Heart left ventricle (tissue), 16 donors: ENCODE measurements at places on chromosomes 5 and 9. TPM values are rescaled to one million over a fixed set of nuclear protein-coding genes. Genes with fewer than 3 reads are reported as not detected.

DNA sequence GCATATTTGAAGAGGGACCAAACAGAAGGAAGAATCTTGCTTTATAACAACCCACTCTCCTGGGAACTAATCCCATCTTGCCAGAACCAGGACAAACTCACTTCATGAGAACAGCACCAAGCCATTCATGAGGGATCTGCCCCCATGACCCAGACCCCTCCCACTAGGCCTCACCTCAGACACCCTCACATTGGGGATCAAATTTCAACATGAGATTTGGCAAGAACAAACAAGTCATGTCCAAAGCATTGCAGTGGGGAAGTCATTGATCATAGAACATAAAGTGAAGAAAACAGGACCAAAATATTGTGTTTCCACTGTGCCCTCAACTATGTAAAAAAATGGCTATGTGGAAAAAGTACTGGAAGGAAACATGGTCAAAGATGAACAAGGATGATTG lies 43.9 kb downstream of the MAP1B start:
- H3K27me3 ChIP-seq = no peaks in the 10 kb centered on the region
- H3K4me1 ChIP-seq = peaks cover 30% of the 10 kb centered on the region
- no peak overlapping the region for H3K27ac ChIP-seq
- no peak overlapping the region for H3K4me3 ChIP-seq
- no peak for DNase-seq

DNA sequence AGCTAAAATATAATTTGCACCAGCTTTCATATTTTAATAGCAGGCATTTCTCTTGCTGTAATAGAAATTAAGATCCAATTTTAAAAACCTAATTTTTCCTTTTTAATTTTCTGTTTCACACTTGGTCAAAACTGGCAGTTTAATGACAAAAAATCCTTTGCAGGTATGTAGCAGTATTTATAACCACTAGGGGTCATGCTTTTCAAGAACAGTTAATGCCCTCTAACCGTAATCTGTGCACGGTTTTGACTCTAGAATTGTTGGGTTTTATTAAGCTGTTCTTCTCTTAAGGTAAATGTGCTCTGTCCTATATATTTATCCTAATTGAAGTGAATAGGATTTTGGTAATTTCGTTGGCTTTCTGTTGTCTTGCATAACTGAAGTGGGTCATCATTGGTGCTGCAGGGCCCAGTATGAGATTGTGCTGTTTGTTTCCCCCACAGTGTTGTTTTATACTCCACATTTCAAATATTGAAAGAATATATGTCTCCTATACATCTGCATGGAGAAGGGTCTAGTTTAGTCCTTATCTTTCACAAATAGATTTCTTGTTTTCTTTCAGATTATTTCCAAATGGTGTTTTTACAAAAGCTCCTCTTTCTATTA lies 107.4 kb downstream of the SCAMP1 start:
- DNase-seq = no peak
- H3K36me3 ChIP-seq = no peaks in the 10 kb centered on the region
- H3K27ac ChIP-seq = no peak overlapping the region
- no peaks in the 10 kb centered on the region for H3K27me3 ChIP-seq
- no peaks in the 10 kb centered on the region for H3K4me1 ChIP-seq

DNA sequence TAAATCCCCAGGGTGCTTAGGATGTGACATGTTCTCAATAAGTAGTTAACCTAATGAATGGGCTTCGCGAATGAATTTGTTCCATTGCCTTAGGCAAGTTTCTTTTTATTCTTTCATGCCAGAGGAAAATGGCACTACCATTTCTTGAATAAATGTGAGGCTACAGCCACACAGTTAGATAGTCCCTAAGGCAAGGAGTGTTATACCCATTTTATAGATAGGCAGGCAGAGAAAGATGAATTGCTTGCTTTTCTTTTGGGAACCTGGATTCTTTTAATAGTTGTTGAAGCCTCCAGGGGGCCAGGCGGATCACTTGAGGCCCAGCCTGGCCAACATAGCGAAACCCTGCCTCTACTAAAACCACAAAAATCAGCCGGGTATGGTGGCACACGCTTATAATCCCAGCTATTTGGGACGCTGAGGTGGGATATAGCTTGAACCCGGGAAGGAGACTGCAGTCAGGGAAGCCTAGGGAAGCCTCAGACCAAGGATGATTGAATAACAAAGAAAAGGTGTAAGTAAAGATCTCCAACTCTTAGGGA lies 943 bp downstream of the NOP16 start:
- H3K4me3 ChIP-seq = peak overlapping the region; percentile 82
- peaks cover 29% of the 10 kb centered on the region for H3K4me1 ChIP-seq
- H3K27me3 ChIP-seq = no peaks in the 10 kb centered on the region
- DNase-seq = no peak

GRCh38 chr5:122447879-122448278 lies 135.8 kb downstream of the SNCAIP start:
- no peak overlapping the region for H3K27ac ChIP-seq
- no peaks in the 10 kb centered on the region for H3K27me3 ChIP-seq
- H3K4me3 ChIP-seq = no peak overlapping the region
- H3K36me3 ChIP-seq = no peaks in the 10 kb centered on the region

GRCh38 chr9:129442803-129443511 lies 177.9 kb downstream of the C9orf50 start:
- H3K4me1 ChIP-seq = peaks cover 6% of the 10 kb centered on the region
- DNase-seq = no peak
- no peaks in the 10 kb centered on the region for H3K27me3 ChIP-seq
- H3K4me3 ChIP-seq = no peak overlapping the region
- H3K27ac ChIP-seq = no peak overlapping the region

- H3K36me3 ChIP-seq = no peaks in the 10 kb centered on the region
- no peak for DNase-seq
- no peak overlapping the region for H3K4me3 ChIP-seq
- peak overlapping the region; percentile 17 for H3K27ac ChIP-seq
Observed at GRCh38 chr9:650362-650761, 191.1 kb upstream of the DMRT1 start.

GRCh38 chr9:136363949-136364748 lies 605 bp upstream of the DNLZ start:
- peaks cover 26% of the 10 kb centered on the region for H3K4me1 ChIP-seq
- no peaks in the 10 kb centered on the region for H3K27me3 ChIP-seq
- no peak for DNase-seq
- peak overlapping the region; percentile 96 for H3K4me3 ChIP-seq

DNA sequence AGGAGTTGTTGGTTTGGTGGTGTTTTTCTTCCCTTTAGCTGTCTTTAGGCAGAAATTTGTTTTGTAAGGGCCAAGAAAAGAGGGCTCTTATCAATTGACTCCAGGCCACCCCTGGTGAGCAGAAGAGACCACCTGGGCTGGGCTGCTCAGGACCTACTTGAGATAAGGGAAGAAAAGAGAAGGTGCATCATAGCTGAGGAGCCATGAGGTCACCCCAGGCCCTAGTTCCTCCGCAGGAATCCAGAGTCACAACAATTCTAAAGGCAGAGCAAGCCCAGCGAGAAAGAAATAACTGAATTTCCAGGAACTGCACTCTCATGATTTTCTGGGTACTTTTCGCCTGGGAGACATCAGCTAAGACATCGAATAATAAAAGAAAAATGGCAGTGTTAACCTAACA lies 34.9 kb downstream of the RFK start:
- H3K4me1 ChIP-seq = no peaks in the 10 kb centered on the region
- H3K36me3 ChIP-seq = no peaks in the 10 kb centered on the region
- H3K27ac ChIP-seq = no peak overlapping the region
- no peak for DNase-seq
- no peaks in the 10 kb centered on the region for H3K27me3 ChIP-seq

- H3K4me3 ChIP-seq = no peak overlapping the region
- H3K27me3 ChIP-seq = no peaks in the 10 kb centered on the region
- no peaks in the 10 kb centered on the region for H3K4me1 ChIP-seq
Observed at GRCh38 chr5:11251247-11251646, 490.2 kb upstream of the DAP start.

DNA sequence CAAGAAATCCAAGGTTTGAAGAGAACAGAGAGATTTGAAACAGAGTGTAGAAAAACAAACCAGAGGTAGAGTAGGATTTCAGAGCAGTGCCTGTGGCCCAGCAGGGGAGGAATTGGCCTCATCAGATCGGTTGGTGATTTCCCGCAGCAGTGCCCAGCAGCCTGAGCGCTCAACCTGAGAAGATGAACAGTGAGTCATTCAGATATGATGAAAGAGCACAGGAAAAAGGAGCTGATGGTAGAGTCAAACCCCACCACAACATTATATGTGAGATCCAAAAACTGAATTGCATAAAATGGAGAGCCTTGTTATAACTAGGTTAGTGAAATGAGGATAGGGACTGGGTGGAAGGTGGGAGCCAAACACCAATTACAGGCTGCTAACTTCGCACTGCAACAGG lies 248.9 kb downstream of the PIK3R1 start:
- H3K27me3 ChIP-seq = no peaks in the 10 kb centered on the region
- H3K4me1 ChIP-seq = peaks cover 8% of the 10 kb centered on the region
- DNase-seq = no peak
- H3K27ac ChIP-seq = no peak overlapping the region
- no peak overlapping the region for H3K4me3 ChIP-seq

DNA sequence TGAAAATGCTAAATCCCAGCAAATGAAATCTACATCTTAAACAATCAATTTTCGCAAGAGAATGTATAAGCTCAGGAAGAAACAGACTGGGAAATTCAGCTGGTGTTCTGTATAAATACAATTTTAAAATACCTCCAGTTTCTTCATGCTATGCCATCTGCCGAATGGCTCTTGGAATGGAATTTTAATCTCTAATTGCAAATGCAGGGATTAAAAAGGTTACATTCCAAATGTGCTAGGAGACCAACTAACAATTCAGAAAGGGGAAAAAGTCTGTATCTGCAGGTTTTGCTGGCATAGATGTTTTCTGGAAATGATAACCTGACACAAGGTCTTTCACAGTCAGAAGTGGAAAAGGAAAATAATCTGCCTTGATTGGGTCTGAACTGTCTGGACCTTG lies 379.7 kb downstream of the MAT2B start:
- H3K4me3 ChIP-seq = no peak overlapping the region
- no peaks in the 10 kb centered on the region for H3K36me3 ChIP-seq
- H3K4me1 ChIP-seq = no peaks in the 10 kb centered on the region
- no peaks in the 10 kb centered on the region for H3K27me3 ChIP-seq

GRCh38 chr5:23026252-23027170 lies 173.4 kb upstream of the CDH12 start:
- H3K27ac ChIP-seq = peak overlapping the region; percentile 72
- H3K4me1 ChIP-seq = no peaks in the 10 kb centered on the region
- H3K36me3 ChIP-seq = no peaks in the 10 kb centered on the region

- no peak overlapping the region for H3K4me3 ChIP-seq
- no peak overlapping the region for H3K27ac ChIP-seq
- DNase-seq = no peak
- no peaks in the 10 kb centered on the region for H3K36me3 ChIP-seq
Observed at GRCh38 chr5:55742778-55743177, 4.9 kb downstream of the DDX4 start.

DNA sequence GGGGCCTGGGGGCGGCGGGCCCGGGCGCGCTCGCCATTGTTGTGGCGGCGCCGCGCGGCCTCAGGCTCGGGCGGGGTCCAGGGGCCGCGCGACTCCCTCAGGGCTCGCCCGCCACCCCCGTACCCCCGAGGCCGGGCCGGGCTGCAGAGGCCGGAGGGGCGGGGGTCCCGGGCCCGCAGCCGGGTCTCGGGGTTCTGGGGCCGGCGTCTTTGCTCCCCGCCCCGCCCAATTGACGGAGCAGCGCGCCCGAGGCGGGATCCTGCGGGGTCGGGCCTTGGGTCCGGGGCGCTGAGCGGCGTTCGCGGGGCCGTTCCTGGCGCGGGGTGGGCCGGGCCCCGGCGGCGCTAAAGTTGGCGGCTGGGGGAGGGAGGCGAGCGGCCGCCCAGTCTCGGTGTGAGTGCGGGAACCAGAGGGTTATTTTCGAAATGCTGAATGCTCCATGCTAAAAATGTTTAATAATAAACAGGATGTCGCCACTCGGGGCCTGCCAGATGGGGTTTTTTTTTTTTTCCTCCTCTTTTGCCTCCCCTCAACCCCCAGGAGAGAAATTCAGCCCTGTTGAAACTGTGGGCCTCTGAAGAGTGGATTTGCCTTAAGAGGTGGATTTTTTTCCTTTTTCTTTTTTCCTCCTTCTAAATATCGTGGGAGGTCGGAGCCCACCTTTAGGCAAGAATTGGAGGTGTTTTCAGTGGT lies 724 bp downstream of the PRRC2B start:
- H3K4me3 ChIP-seq = peak overlapping the region; percentile 80
- no peaks in the 10 kb centered on the region for H3K36me3 ChIP-seq
- H3K27me3 ChIP-seq = no peaks in the 10 kb centered on the region
- H3K27ac ChIP-seq = peak overlapping the region; percentile 91
- H3K4me1 ChIP-seq = peaks cover 50% of the 10 kb centered on the region
- DNase-seq = peak; percentile 67

GRCh38 chr5:31581498-31582099 lies 49.5 kb downstream of the C5orf22 start:
- no peaks in the 10 kb centered on the region for H3K36me3 ChIP-seq
- H3K4me3 ChIP-seq = no peak overlapping the region
- no peaks in the 10 kb centered on the region for H3K27me3 ChIP-seq
- H3K27ac ChIP-seq = no peak overlapping the region
- DNase-seq = no peak
- no peaks in the 10 kb centered on the region for H3K4me1 ChIP-seq

- H3K36me3 ChIP-seq = no peaks in the 10 kb centered on the region
- no peak for DNase-seq
- no peaks in the 10 kb centered on the region for H3K27me3 ChIP-seq
Observed at GRCh38 chr9:133428617-133429101, 6.5 kb downstream of the ADAMTS13 start.

GRCh38 chr5:1168796-1169195 lies 32.6 kb upstream of the SLC6A19 start:
- H3K27ac ChIP-seq = no peak overlapping the region
- H3K27me3 ChIP-seq = no peaks in the 10 kb centered on the region
- H3K4me3 ChIP-seq = no peak overlapping the region

- DNase-seq = peak; percentile 56
- peaks cover 12% of the 10 kb centered on the region for H3K36me3 ChIP-seq
- no peak overlapping the region for H3K4me3 ChIP-seq
- H3K27me3 ChIP-seq = no peaks in the 10 kb centered on the region
- peaks cover 91% of the 10 kb centered on the region for H3K4me1 ChIP-seq
Observed at GRCh38 chr5:132426525-132427138, 57.1 kb downstream of the SLC22A5 start.

DNA sequence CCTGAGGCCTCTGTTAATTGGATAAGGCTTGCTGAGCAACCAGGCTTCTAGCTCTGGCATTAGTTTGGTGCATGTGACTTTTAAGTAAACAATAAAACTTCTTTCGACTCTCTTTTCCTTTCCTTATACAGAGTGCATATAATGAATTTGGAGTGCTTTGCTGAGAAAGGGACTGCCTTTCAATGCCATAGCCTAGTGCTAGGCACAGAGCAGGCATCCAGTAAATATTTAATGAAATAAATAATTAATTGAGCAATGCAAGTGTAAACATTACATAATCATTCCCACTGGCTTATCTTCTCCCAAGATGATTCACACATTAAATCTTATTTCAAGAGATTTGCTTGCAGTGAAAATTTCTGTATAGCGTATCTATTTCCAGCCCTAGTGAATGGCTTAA lies 74.1 kb downstream of the NMUR2 start:
- H3K4me1 ChIP-seq = no peaks in the 10 kb centered on the region
- no peak for DNase-seq
- H3K36me3 ChIP-seq = no peaks in the 10 kb centered on the region
- H3K4me3 ChIP-seq = no peak overlapping the region
- H3K27me3 ChIP-seq = no peaks in the 10 kb centered on the region

NSD1 gene
- total RNA-seq = 49.2 TPM

PCDHGB3 gene
- 5.4 TPM for total RNA-seq

GPR150 gene
- not detected for total RNA-seq

TMEM215 gene
- total RNA-seq = not detected

MAP1B gene
- 111 TPM for total RNA-seq

STPG3 gene
- total RNA-seq = not detected

ZFP2 gene
- total RNA-seq = 0.81 TPM

CNTNAP3 gene
- 10.5 TPM for total RNA-seq
